ENCODE measurements at places on chromosomes 7 and 10.

GRCh38 chr10:63618552-63618951 is 97.4 kb downstream of the REEP3 start:
- no peak for DNase-seq

DNA sequence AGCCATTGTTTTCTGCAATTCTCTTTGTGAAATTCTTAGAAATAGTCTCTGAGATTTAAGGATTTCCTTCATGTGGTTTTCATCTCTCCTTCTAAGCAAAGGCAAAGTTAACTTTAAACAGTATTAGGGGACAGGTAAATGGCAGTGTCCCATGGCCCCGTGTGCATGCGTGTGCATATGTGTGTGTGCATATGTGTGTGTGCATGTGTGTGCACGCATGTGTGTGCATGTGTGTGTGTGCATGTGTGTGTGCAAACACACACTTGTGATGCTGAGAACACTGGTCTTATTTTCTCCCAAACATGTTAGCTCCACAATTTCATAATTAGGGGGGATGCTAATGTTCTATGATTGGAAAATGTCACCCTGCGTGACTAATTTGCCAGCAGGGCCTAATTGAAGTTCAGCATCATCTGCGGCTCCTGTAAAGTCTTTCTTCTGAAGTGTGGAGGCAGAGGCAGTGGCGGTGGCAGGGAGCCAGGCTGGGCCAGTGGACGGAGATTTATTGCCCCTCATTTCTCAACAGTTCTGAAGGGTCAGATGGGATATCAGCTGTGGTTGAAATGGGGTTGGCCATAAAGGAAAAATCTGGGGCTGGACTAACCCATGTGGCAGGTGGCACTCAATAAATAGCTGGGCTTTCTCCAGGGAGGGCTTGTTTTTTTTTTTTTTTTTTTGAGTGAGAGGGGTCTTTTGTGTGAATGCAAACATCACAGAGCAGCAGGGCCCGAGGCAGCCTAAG is 289.3 kb upstream of the PODXL start:
- no peak for DNase-seq

DNA sequence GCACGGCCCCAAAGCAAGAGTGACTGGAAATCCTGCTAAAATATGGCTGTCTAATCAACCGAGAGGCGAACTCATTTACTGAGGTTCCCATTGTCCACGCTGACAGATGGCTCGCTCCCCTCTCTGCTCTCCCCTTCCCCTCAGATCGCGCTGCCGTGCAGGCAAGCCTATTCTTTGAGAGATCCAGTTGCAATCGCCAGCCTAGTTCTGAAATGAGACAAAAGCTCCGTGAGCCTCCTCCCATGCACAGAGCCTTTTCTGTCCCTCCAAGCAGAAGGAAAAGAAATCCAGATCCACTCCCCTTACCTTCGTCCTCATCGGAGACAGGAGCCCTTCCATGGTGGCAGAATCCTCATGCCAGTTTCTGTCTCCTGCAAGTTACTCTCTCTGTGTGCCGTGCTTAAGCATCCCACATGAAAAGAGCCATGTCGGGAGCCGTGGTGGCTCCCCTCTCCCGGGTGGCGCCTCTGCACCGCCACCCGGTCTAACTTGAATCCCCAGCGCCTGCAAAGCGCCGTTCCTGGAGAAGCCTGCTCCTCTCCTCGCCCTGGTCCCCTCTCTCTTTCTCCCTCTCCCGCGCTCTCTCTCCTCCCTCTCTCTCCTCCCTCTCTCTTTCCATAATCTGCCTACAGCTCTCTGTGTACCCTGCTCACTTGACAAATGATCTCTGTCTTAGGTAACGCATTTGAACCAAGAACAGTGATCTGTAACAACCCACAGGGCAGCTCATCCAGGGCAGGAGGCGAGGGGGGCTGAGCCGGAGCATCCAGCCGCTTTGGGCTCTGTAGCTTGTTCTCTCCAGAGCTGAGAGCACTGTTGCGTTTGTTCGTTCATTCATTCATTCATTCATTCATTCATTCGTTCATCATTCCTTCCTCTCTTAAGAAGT is 156.8 kb downstream of the FRMD4A start:
- no peak for DNase-seq

DNA sequence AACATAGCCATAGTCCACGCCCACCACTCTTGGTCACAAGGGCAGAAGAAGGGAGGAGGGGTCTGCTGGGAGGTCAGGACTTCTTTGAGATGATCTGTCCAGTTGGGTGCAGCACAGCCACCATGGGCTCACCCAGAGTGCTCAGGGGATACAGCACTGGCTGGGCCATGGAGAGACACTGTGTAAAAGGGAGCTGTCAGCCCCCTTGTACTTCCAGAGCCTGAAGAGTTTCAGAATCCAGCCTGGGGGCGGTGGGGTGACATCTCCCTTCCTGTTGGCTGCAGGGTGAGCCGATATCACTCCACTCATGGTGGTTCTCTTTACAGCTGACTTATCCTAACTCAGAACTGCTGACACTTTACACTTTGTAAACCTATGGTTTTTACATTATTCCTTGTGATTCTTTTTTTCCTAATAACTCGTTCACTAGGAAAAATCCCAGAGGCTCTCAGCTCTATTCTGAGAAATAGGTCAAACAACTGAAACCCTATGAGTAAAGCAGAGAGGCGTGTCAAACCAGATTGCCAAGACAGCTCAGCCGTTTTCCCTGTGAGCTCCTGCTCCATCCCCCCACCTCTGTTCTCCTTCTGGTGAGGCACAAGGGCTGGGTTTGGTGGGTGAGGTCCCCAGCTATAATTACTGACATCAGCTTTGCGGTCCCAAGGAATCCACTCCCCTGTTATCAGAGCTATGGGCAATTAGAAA is 3.2 kb upstream of the MRPS24 start:
- DNase-seq, result no peak

GRCh38 chr10:78571891-78572290 is 496.9 kb upstream of the ZMIZ1 start:
- DNase-seq, result no peak

DNA sequence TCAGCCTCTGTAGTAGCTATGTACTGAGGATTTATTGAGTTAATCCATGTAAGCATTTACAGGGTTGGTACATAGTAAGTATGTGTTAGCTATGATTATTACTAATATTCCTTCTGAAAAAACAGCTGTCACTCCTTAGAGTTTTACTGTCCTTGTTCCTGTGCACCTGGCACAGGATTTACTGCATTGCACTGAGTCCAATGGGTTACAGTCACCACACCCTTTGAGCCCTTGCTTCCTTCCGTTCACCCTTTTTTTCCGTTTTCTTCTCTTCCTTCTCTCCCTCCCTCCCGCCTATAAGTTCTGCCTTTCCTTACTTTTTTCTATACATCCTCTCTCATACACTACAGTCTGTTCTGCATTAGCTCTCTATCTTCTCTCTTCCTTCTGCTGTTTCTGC is 12.5 kb upstream of the CDK6 start:
- no peak for DNase-seq

DNA sequence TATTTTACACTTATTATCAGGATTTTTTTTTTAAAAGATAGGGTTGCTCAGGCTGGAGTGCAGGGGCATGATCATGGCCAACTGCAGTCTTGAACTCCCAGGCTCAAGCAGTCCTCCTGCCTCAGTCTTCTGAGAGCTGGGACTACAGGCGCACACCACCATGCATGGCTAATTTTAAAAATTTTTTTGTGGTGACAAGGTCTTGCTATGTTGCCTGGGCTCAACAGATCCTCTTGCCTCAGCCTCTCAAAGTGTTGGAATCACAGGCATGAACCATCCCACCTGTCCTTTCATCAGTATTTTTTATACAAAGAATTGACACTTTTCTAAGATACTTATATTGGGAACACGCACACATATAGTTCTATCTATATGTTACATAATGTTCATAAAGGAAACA is 99.3 kb downstream of the PIP4K2A start:
- DNase-seq, result no peak

- DNase-seq, result peak; percentile 79
Observed at GRCh38 chr10:86253091-86254072, 113.2 kb downstream of the GRID1 start.

GRCh38 chr7:90458104-90458503 is 11.3 kb upstream of the PTTG1IP2 start:
- no peak for DNase-seq

- DNase-seq, result no peak
Observed at GRCh38 chr10:5746197-5746596, 61.6 kb downstream of the TASOR2 start.

- no peak for DNase-seq
Observed at GRCh38 chr7:97381815-97382554, 264.5 kb downstream of the SDHAF3 start.

DNA sequence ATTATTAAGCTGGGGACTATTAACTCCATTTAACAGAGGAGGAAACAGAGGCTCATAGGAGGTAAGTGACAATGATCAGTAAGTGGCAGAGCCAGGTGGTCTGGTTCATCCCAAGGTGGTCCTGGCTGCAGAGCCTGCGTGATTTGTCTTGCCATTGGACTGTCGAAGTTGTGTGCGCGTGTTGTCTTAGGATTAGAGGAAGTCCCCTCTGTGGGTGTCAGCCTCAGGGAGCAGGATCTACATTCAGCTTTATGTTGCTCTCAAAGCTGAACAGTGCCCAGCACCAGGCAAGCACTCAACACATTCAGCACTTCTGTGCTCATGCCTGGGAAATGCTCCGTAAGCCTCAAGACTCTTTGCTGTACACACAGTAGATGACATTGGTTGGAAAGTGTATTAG is 139.5 kb downstream of the HERPUD2 start:
- DNase-seq, result no peak

DNA sequence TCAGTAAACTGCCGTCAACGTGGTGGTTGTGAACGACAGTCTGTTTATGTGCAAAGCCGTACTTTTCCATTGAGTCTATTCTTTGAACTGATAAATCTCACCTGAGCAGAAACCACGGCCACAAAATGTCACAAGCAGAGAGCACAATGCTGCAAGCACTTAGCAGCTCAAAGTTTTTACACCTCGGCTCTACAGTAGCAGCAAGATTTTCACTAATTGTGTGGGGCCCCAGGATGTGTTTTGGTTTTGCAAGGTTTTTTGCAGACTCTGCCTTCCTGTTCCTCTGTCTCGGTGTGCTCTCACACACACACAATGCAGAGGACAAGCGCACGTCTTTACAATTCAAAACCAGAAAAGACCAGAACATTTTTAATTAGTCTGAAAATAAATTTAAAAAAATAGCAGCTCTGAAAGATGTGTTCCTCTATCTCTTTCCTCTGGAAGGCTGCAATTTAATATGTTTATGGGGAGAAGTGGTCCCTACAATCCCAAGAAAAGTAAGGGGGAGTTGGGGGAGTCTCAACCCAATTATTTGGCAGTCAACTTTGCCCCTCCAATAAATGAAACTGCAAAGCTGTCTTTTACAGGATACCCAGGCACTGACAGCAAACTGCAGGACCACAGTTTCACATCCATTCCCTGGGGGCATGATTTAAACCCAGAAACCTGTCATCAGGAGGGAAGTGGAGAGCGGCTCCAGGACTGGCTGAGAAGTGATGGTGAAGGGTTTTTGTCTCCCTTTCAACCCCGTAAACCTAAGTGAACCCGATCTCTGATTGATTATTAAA is 73.8 kb upstream of the SFMBT2 start:
- DNase-seq, result no peak

DNA sequence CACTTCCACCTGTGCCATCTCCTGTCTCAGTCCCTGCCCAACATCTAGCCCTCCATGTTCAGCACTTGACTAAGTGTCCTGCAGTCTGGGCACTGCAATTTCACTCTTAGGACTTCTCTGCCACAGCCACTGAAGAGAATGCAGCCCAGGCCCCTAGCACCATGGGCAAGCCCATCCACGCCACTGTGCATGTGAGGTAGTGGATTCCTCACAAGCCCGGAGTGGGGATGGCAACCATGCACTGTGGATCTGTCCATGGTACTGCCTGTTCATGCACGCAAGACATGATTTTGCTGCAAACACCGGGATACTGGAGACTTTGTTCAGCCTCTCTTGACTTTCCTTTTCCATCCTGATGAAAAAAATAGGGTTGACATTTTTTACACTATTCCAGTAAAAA is 12.3 kb downstream of the DDC start:
- DNase-seq, result no peak
